ENCODE measurements at places on chromosomes 1 and 21. TPM values are rescaled to one million over a fixed set of nuclear protein-coding genes. Genes with fewer than 3 reads are reported as not detected.

FALEC gene
- not detected for total RNA-seq

DNA sequence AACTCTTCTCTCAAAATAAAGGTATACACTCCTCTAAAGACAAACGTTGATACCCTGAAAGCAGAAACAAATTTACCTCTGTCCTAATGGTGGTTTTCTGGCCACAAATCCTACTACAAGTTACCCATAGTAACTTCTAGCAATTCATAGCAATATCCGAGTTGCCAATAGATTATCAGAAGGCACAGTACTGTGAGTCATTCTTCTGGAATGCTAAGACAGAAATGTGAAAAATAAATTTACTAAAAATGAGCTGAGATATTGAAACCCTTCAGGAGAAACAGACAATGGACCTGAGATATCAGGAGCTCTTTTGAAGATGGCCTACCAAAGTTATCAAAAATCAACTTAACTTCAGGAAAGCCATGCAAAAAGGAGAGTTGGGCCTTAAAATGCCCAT is 715.0 kb upstream of the ADAMTS5 start:
- no peak for DNase-seq
- H3K4me1 ChIP-seq = no peaks in the 10 kb centered on the region

GRCh38 chr1:52072291-52072690 is 16.2 kb downstream of the BTF3L4 start:
- H3K4me1 ChIP-seq = no peaks in the 10 kb centered on the region
- H3K36me3 ChIP-seq = no peaks in the 10 kb centered on the region
- no peak overlapping the region for H3K27ac ChIP-seq

DNA sequence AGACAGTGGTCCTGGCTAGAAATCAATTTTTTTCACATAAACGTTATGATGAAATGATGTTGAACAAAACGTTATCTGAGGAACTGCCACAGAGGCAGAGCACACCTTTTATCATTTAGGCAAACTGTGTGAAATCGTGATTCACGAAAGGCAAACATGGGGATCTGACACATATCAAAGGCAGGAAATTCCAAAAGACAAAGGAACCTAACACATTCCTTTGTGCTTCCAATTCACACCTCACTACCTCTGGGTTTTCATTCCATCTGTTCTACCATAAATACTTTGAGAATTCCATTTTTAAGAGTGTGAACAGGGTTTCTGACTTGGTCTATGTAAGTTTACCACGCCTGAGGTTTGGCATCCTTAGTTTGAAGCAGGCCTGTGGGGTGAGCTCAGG is 119.5 kb upstream of the KRTAP19-8 start:
- no peaks in the 10 kb centered on the region for H3K27me3 ChIP-seq
- DNase-seq = no peak
- no peaks in the 10 kb centered on the region for H3K36me3 ChIP-seq
- no peaks in the 10 kb centered on the region for H3K4me1 ChIP-seq
- H3K4me3 ChIP-seq = no peak overlapping the region
- no peak overlapping the region for H3K27ac ChIP-seq

DNA sequence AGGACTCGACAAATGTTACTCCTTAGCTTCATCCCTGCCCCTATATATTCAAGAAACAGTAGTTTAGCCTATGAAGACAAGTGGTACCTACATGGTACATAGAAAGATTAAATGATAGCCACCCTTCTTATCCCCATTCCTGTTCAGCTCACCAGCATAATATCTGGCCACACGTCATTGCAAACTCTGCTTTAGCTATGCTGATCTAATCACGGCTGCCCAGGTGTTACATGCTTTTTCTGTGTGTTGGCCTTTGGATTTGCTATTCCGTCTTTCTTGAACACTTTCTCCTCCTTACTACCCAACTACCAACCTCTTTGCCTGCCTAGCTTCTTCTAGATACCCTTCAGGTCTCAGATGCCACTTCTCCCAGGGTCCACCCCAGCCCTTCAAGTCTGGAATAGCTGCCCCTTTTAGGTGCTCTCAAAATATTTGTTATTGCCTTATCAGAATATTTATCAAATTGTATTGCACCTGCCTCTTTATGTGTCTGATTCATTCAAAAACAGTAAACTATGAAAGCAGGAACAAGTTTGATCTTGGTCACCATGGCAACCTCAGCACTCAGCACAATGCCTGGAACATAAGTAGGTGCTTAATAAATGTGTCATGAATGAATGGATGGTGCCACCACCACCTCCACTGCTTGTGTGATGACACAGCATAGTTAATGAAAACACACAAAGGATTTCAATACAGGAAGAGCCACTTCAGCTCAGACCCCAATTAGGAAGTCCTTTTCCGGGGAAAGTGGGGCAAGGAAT is 11.4 kb upstream of the DNASE2B start:
- peaks cover 10% of the 10 kb centered on the region for H3K4me1 ChIP-seq
- H3K4me3 ChIP-seq = no peak overlapping the region
- no peak for DNase-seq
- H3K27ac ChIP-seq = no peak overlapping the region
- no peaks in the 10 kb centered on the region for H3K36me3 ChIP-seq
- no peaks in the 10 kb centered on the region for H3K27me3 ChIP-seq

- DNase-seq = no peak
- no peaks in the 10 kb centered on the region for H3K27me3 ChIP-seq
- H3K36me3 ChIP-seq = no peaks in the 10 kb centered on the region
- no peak overlapping the region for H3K4me3 ChIP-seq
- no peak overlapping the region for H3K27ac ChIP-seq
These were observed 169.1 kb downstream of the NTNG1 start for GRCh38 chr1:107309962-107310361.

DNA sequence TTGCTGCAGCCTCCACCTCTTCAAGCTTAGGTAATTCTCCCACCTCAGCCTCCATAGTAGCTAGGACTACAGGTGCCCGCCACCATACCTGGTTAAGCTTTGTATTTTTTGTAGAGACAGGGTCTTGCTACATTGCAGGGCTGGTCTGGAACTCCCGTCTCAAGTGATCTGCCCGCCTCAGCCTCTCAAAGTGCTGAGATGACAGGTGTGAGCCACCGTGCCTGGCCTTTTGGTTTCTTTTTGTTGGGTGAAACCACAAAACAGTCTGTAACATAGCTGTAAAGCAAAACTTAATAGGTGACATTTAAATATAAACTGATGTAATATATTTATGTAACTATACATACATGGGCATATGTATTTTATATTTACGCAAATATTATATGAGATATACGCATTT is 3.1 kb upstream of the DNAJC11 start:
- no peaks in the 10 kb centered on the region for H3K36me3 ChIP-seq
- H3K27ac ChIP-seq = no peak overlapping the region
- no peak for DNase-seq
- no peak overlapping the region for H3K4me3 ChIP-seq

LCE1D gene
- total RNA-seq = not detected

DNA sequence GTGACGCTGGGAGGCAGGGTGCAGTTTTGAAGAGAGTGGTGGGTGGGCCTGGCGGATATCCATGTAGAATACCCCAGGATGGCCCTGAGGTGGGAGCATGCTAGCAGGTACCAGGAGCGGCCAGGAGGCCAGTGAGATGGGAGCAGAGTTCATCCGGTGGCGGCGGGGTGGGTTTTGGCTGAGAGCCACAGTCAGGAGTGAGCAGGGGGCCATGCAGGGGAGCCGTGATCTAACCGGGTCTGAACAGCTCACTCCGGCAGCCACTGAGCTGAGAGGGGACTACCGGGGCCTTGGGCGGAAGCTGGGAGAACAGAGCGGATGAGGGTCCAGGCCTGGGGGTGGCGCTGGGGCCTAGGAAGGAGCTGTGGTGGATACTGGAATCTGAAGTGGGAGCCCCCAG is 47.6 kb upstream of the LRP8 start:
- no peak for DNase-seq
- H3K27me3 ChIP-seq = no peaks in the 10 kb centered on the region
- no peaks in the 10 kb centered on the region for H3K36me3 ChIP-seq

DNA sequence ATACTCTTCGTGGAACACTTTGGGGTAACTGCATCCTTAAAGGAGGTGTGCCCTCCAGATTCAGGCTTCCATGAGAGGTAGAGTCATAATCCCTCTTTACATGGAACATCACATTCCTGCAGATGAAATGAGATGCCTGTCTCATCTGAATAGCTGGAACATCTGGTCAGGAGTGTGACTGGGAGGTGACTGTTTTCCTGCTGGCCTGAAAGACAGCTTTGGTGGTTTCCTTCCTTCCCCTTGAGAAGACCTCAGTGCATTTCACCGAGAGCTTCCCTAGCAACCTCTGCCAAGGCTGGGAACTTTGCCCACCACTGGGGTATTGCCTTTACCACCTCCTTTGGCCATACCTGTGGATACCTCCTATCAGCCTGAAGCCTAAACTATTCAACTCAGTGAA is 46.7 kb upstream of the GUCA2A start:
- H3K36me3 ChIP-seq = peaks cover 10% of the 10 kb centered on the region
- H3K27me3 ChIP-seq = no peaks in the 10 kb centered on the region
- DNase-seq = no peak
- no peak overlapping the region for H3K27ac ChIP-seq
- no peak overlapping the region for H3K4me3 ChIP-seq
- H3K4me1 ChIP-seq = no peaks in the 10 kb centered on the region

CHODL gene
- total RNA-seq = 0.28 TPM

BCL2L15 gene
- 0.87 TPM for total RNA-seq

DNA sequence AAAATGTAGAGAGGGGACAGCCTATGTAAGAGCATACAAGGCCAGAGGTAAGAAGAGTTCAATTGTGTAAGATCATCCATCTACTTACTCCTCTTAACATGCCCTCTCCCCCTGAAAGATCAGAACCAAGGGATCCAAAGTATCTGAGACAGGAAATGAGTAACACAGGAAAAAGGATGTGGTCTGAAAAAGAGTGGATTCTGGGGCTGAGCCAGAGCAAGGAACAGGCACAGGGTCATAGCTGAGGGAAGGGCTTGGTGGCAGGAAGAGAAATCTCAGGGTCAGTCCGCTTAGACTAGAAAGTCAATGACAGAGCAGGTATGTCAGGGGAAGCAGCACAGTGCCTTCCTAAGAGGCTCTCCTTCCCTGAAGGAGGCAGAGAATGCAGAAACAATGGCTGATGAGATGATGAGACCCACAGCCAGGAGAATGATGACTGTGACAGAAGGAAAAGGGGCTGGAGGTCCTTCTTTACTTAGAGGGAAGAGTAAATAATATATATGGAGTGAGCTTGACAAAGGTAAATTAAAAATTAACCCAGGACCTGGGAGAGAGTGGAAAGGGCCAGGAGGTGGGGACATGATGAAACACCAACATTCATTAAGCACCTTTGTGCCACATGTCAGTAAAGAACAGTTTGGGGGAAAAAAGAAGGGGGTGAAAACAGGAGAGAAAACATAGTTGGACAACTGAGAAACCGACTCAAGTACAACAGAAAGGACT is 26.2 kb upstream of the A3GALT2 start:
- H3K27ac ChIP-seq = peak overlapping the region; percentile 7
- peak overlapping the region; percentile 92 for H3K4me3 ChIP-seq
- H3K4me1 ChIP-seq = peaks cover 26% of the 10 kb centered on the region
- H3K36me3 ChIP-seq = peaks cover 4% of the 10 kb centered on the region
- no peak for DNase-seq

- H3K27me3 ChIP-seq = no peaks in the 10 kb centered on the region
- no peak overlapping the region for H3K27ac ChIP-seq
- no peak for DNase-seq
- peaks cover 3% of the 10 kb centered on the region for H3K4me1 ChIP-seq
- no peaks in the 10 kb centered on the region for H3K36me3 ChIP-seq
- H3K4me3 ChIP-seq = no peak overlapping the region
These were observed 147.1 kb downstream of the ADSS2 start for GRCh38 chr1:244304656-244305055.

DNA sequence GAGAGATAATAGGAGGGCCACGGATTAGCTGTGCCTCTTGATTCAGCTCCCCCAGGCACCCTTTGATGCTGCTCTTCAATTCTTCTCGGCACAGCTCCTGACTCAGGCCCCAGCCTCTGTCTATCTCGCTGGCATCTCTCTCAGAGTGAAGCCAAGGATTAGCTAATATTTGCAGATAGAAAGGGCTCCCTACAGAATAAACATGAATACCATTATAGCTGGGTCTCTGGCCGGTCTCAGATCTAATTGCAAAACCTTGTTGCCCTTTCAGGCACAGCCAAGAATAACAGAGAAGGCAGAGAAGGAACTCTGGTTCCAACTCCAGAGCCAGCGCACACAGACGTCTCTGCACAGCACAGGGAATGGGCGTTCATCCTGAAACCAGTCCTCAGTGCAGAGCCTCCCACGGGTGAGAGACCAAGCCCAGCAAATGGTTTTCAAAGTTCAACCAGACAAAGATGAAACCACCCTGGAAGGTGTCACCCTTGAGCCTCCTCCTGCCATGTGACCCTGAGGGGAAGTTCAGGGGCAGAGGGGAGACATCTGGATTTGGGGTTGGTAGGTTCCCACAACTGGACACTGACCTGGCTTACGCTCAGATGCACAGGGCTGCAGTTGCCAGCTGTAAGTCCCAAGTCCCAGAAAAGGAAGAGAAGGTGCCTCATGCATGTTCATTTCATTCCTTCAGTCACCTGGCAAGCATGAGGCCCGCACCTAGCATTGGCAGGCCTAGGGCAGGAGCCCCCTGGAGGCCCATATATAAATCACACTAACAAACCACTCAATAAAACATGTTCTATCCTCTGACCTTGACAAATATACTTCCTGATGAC is 394.0 kb downstream of the NPHP4 start:
- H3K36me3 ChIP-seq = no peaks in the 10 kb centered on the region
- H3K27me3 ChIP-seq = no peaks in the 10 kb centered on the region
- no peaks in the 10 kb centered on the region for H3K4me1 ChIP-seq
- H3K4me3 ChIP-seq = no peak overlapping the region
- no peak for DNase-seq

ZC3H12A gene
- 27.0 TPM for total RNA-seq

Data from GM12878 (cell line).